ENCODE measurements at places on chromosomes 5 and 9. TPM values are rescaled to one million over a fixed set of nuclear protein-coding genes. Genes with fewer than 3 reads are reported as not detected.
A peak's percentile ranks its signal among the peaks of the same experiment; 100 is the strongest.

RMRP gene
- total RNA-seq, result 30,229 TPM

PIP5KL1 gene
- total RNA-seq, result 9.0 TPM

FUT7 gene
- 0.37 TPM for total RNA-seq

ANKRD31 gene
- total RNA-seq, result 0.51 TPM

CAMK2A gene
- 1.6 TPM for total RNA-seq

RASGEF1C gene
- 0.31 TPM for total RNA-seq

NR5A1 gene
- 0.37 TPM for total RNA-seq

OR13J1 gene
- not detected for total RNA-seq

CER1 gene
- not detected for total RNA-seq

BRINP1 gene
- 0.52 TPM for total RNA-seq

BTNL3 gene
- not detected for total RNA-seq

ZFP37 gene
- total RNA-seq, result 8.6 TPM

PPIC gene
- 26.4 TPM for total RNA-seq

PCA3 gene
- total RNA-seq, result not detected

DNA sequence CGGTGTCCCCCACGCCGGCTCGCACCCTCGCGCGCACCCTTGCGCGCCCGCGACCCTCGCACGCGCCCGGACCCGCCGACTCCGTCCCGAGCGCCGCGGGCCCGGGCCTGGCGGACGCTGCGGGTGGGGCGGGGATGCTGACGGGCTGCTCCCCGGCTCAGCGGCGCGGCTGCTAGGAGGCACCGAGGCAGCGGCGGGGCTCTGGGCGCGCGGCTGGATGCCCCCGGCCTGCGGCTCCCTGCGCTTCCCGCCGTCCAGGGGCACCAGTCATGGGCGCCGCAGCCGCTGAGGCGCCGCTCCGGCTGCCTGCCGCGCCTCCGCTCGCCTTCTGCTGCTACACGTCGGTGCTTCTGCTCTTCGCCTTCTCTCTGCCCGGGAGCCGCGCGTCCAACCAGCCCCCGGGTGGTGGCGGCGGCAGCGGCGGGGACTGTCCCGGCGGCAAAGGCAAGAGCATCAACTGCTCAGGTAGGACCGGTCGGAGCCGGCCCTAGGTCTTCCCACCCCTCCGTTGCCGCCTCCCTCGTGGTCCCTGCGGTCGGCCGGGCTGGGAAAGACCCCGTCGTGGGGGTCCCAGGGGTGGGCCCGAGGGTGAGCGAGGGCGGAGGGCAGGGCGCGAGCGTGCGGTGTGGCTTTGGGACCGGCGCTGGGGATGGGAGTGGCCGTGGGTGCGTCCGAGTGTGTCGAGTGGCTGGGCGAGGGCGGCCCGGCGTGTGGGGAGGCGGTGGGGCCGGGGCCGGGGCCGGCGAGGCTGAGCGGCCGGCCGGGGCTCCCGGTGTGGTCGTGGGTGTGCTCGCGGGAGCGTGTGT lies 530 bp downstream of the TMEFF1 start:
- no peak for DNase-seq

GRCh38 chr5:108661024-108661423 lies 86.7 kb upstream of the FER start:
- DNase-seq, result no peak

GRCh38 chr9:124110307-124110915 lies 98.8 kb downstream of the LHX2 start:
- peak; percentile 84 for DNase-seq

DNA sequence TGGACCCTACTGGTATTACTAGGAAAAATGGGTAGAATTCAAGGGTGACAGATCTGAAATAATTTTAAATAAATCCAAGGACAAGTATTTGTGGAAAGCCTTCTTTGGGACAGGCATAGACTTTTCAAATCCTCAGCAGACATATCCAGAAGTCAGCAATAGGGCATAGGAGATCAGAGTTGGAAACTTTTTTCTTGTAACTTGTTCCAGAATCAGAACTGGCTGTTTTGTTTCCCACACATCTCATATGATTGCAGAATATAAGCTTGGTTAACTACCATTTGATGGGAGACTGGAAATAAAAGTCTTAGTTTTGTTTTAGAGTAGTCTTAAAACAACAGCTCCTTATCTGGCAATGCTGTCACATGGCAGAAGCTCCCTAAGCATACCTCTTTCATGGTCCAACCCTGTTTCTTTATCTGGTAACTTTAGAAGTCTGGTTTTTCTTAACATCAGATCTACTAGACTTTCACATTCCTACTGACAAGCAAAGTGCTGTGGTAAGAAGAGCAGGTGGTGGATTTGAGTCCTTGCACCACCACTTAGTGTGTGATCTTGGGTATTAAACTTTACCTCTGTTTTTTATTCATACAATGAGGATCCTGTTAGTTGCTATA lies 25.1 kb downstream of the XRCC4 start:
- no peak for DNase-seq

- no peak for DNase-seq
These were observed 138.4 kb downstream of the C9orf152 start for GRCh38 chr9:110069326-110070248.

GRCh38 chr9:117098331-117098730 lies 316.5 kb downstream of the ASTN2 start:
- no peak for DNase-seq

DNA sequence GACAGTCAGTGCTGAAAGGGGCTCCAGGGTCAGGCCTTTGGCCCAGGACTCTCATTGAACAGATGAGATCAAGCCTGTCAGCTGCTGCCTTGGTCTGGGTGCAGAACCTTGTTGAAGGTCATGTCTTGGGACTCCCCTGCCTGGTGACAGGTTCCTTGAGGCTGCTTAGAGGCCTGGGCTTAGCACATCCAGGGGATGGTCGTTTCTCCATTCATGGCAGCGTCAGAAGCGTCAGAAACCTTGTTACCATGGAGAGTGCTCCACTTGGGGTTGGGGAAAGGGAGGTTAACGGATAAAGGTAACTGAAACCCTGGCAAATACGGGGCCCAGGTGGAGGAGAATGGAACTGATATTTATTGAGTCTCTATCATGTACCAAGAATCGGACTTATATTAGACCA lies 8.8 kb downstream of the ARPC5L start:
- no peak for DNase-seq

- peak; percentile 33 for DNase-seq
These were observed 60.7 kb downstream of the MAT2B start for GRCh38 chr5:163565931-163566608.

DNA sequence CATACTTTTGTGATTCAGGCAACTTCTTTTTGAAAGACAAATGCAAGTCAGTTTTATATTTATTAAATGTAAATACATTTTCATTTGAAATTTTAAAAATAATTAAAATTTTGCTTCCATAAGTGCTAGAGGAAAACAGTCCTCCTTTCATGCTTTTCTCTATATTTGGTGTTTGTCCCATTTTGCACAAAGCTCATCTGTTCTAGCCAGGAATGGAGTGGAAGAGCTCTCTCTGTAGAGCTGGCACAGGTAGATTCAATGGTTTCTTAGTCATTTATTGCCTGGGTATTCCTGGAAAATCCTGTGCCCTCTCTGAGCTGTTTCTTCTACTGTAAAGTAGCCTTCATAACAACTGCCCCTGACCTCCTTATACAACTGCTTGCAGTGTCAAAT lies 267.6 kb upstream of the HAPLN1 start:
- DNase-seq, result no peak

- DNase-seq, result no peak
These were observed 18.1 kb downstream of the IRF1 start for GRCh38 chr5:132472431-132472830.

DNA sequence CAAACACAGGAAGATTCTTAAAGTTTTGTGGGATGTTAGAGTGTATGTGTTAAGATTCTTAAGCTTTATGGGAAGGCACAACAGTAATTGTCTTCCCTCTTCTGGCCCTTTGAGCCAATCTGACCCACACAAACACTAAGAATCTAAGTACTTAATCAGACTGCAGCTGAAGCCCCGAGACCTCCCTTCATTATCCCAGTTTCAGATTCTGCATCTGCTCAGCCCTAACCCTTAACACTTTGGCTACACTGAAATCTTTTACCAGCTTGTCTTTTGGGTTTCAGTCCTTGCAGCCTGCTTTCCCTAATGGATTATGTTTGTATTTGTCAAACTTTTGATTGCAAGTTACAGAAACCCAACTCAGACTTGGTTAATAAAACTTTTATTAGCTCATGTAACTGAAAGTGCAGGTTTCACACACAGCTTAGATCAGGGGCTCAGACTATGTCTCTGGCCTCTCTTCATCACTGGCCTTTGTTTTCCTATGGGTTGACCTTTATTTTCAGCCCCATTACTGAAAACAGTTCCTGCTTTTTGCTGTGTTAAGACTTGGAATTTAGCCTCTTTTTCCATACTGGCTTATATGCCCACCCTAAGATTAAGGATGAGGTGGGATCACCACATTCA lies 71.5 kb downstream of the COX7C start:
- DNase-seq, result no peak

DNA sequence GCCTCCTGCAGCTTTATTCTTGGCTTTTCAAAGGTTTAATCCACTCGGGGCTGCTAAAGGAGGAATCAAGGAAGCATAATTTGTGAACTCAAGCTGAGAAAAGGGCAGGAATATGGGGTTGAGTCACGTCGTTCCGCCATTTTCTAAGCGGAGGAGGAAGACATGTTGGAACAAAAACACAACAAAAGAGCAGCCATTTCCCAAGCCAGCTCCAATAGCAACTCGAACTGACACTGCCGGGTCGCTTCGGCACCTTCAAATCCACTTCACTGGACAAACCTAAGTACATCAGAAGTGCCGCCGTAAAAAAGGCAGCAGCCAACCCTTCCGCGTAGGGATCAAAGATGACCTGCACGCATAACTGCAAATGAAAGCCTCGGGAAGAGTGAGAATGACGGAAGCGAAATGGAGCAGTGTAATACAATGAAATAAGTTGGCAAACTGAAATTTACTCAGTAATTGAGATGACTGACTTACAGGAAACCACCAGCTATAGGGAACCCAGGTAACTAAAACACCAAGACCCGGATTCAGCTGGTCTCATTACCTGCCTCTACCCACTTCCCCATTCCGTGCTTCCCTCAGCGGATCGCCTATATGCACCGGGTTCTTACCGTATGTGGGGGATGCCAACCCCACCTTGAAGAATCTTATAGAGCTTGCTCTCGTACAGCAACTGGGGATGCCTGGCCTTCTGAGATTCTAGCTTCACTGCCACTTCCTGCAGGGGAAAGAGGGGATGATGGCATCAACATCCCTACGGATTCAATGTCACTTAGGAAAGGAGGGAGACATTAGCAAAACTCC lies 1.6 kb downstream of the CSNK1A1 start:
- peak; percentile 49 for DNase-seq

- DNase-seq, result no peak
These were observed 469.5 kb upstream of the PIK3R1 start for GRCh38 chr5:67746103-67746502.

- no peak for DNase-seq
These were observed 61.0 kb downstream of the APBA1 start for GRCh38 chr9:69611221-69611620.

DNA sequence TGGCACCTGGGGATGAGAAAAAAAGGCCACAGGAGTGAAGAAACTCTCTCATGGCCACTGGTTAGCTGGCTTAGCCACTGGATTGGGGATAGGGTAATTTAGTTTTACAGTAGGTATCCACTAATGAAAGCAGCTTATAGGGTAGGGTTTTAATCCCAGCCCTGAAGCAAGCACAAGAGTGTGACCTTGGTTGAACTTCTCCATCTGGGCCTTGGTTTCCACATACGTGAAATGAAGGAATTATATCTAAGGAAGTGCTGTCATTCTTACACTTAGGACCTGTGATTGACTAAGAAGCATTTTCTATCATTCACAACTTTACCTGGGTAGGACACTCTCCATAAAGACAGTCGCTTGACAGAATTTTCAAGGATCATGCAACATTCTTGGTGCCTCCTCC lies 49.6 kb downstream of the FAT2 start:
- no peak for DNase-seq

DNA sequence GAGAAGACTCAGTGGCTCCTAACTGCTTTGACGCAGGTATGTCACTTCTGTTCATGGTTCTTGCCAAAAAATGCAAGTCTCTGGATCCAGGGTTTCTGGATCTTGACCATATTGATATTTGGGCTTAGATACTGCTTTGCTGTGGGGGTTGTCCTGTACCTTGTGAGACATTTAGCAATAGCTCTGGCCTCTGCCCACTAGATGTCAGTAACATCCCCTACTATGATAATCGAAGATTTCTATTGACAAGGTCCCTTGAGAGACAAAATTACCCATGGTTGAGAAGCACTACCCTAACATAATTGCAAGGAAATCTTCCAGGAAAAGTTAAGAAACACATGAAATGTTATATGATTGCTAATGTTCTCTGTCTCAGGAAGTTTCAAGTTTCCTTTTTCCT lies 285.4 kb downstream of the TMEM232 start:
- no peak for DNase-seq

- DNase-seq, result no peak
These were observed 22.9 kb downstream of the S1PR3 start for GRCh38 chr9:89014153-89014552.
